ENCODE measurements at places on chromosomes 6 and 20.

- DNase-seq: no peak
Measured at GRCh38 chr6:88167352-88167937, 1.3 kb upstream of the CNR1 start.

GRCh38 chr20:44544263-44544662, 22.4 kb upstream of the SERINC3 start:
- no peak for DNase-seq

DNA sequence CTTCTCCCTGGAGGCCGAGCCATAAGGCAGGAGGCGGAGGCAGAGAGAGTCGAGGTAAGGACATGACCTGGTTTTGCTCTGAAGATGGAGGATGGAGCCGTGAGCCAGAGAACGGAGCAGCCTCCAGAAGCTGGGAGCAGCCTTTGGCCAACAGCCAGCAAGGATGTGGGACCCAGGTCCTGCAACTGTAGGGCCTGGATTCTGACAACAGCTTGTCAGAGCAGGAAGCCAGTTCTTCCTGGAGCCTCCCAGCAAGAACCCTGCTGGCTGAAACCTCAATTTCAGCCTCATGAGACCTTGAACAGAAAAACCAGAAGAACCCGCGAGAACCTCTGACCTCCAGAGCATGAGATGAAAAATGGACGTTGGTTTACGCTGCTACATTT, 13.4 kb upstream of the MRGBP start:
- no peak for DNase-seq

GRCh38 chr20:23143986-23144690, 58.0 kb upstream of the CD93 start:
- DNase-seq: no peak

- DNase-seq: peak; percentile 38
Measured at GRCh38 chr6:135506270-135506997, 8.9 kb upstream of the AHI1 start.
